Upper lobe of right lung (tissue), 1 donor: ENCODE measurements at places on chromosomes 2 and 18. TPM values are rescaled to one million over a fixed set of nuclear protein-coding genes. Genes with fewer than 3 reads are reported as not detected.

- H3K27me3 ChIP-seq = no peaks in the 10 kb centered on the region
- no peaks in the 10 kb centered on the region for H3K36me3 ChIP-seq
- H3K4me1 ChIP-seq = no peaks in the 10 kb centered on the region
- no peak overlapping the region for H3K4me3 ChIP-seq
- H3K27ac ChIP-seq = no peak overlapping the region
Observed at GRCh38 chr2:8165550-8165949, 516.3 kb upstream of the ID2 start.

DNA sequence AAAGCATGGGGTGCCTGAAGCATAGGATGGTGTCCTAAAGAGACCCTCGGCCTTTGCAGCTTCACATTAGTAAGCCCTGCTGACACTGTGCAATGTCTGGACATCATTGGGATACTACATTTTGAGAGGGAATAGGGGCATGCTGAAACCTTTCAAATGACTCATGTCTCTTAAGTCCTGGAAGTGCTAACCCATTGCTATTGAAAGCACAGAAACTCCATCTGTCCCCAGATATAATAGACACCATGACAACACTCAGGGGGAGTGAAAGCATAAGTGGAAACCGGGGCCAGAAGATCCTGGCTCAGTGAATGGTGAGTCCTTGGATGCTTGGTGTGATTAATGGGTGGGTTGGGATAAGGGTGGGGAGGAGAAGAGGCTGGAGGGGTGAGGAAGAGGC is 595.5 kb upstream of the ID2 start:
- DNase-seq = no peak
- no peaks in the 10 kb centered on the region for H3K36me3 ChIP-seq
- H3K27me3 ChIP-seq = no peaks in the 10 kb centered on the region
- H3K27ac ChIP-seq = no peak overlapping the region
- no peaks in the 10 kb centered on the region for H3K4me1 ChIP-seq

DNA sequence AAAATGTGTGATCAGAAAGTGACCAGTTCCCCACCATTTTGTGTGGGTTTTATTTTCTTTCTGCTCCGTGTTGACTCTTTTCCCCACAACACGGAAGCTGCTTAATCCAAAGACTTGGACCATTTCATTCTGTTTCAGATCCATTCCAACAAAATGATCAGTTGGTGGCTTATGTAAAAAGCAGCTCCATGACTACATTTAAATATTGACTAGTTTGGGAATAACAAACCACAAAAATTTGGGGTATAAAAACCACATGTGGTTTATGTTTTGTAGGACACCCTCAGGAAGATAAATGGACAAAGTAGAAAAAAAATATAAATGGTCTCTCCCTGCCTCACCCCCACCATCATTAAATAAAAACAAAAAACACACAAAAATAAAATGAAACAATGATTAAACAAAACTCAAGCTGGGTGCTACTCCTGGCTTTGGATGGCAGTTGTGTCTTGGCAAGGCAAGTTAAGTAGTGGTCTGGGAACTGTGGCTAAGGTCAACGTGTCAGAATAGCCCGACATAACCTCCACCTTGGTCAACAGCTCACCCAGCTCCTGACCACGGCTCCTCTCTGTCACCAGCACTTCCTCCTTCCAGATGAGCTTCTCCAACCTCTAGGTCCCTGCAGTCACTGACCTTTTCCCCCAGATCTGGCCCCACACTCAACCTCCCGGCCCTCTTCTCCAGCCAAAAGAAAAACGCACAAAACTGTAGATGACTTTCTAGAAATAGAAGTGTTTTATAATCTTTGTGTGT is 12.8 kb upstream of the WIPF1 start:
- DNase-seq = no peak
- peaks cover 6% of the 10 kb centered on the region for H3K36me3 ChIP-seq
- peaks cover 18% of the 10 kb centered on the region for H3K4me1 ChIP-seq
- H3K27me3 ChIP-seq = no peaks in the 10 kb centered on the region
- H3K27ac ChIP-seq = no peak overlapping the region

- no peaks in the 10 kb centered on the region for H3K36me3 ChIP-seq
- H3K27ac ChIP-seq = no peak overlapping the region
- H3K27me3 ChIP-seq = no peaks in the 10 kb centered on the region
- no peak overlapping the region for H3K4me3 ChIP-seq
- H3K4me1 ChIP-seq = no peaks in the 10 kb centered on the region
- DNase-seq = no peak
Observed at GRCh38 chr2:120647487-120647886, 88.2 kb upstream of the GLI2 start.

GRCh38 chr2:120785228-120785966 is 49.7 kb downstream of the GLI2 start:
- no peak overlapping the region for H3K27ac ChIP-seq
- no peak overlapping the region for H3K4me3 ChIP-seq
- H3K36me3 ChIP-seq = no peaks in the 10 kb centered on the region
- no peaks in the 10 kb centered on the region for H3K27me3 ChIP-seq
- DNase-seq = no peak

DNA sequence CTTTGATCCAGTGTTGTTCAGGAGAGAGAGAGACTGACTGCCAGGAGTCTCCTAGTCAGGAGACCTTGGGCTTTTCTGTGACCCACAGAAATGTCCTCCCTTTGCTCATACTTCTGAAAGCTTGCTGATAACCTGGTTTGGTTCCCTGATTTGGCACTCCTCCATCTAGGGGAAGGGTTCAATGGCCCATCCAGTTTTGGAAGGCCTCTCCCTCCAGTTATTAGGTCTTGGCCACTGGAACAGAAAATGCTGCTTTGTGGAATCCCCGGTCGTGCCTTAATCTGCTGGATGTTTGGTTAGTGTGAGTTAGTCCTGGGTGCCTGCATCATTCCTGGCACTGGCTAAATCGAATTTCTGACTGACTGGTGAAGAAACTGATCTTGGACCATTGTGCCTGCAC is 35.7 kb downstream of the KDM3A start:
- no peak for DNase-seq
- H3K27me3 ChIP-seq = no peaks in the 10 kb centered on the region
- no peak overlapping the region for H3K4me3 ChIP-seq
- no peak overlapping the region for H3K27ac ChIP-seq
- peaks cover 97% of the 10 kb centered on the region for H3K36me3 ChIP-seq
- no peaks in the 10 kb centered on the region for H3K4me1 ChIP-seq

DNA sequence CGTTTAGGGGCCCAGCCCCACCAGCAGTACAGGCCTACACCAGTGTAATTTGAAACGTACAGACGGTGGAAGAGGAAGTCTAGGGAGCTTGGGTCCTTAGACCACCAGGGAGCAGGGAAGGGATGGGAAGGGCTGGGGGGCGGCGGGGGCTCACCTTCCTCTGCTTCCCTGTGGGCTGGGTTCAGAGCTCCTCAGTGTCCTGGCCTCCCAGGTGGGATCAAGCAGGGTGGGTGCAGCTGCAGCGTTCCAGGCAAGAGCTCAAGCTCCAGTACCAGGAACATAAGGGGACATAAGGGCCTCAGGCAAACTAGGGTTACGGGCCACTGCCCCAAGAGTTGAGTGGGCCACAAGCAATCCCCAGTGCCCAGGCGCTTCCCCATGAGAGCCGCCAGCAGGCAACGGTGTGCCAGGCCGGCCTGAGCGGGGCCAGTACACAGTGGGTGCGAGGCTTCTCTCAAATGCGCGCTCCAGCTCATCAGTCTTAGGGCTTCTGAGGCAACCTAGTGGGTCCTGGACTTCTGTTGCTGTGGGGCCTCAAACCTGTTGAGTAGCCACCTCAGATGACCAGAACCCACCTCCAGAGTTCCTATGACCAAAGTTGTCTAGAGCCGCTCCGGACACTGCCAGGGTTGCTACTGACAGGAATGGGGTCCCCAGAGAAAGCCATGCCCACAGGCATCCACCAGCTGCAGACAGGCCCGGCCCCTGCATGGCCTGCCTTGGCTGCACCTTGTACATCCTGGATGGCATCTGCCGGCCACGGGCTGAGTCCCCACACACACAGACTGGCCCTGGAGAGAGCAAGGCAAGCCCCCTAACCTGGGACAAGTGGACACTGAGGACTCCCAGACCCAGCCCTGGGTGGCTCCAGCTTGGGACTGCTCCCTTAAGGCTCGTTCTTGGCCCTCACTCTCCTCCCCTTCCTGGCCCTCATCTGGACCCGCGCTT is 5.2 kb downstream of the ANKRD23 start:
- H3K27me3 ChIP-seq = no peaks in the 10 kb centered on the region
- DNase-seq = no peak
- no peak overlapping the region for H3K27ac ChIP-seq
- peak overlapping the region; percentile 14 for H3K4me3 ChIP-seq
- H3K36me3 ChIP-seq = peaks cover 20% of the 10 kb centered on the region

DNA sequence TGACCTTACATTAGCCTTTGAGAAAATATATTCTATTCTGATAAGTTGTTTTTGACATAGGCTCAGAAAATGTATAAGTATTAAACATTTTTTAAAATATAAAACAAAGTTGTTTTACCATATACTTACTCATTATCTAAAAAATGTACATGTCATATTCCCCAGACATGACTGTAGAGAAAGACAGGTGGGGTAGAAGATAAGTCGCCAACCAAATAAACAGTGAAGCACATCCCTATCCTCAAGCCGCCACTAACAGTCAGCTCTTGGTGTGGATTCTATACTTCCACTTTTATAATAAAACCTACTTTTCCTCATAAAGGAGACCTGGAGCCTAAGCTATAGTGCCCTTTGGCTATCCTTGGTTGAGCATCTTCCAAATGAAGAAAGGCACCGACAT is 26.4 kb downstream of the GDF7 start:
- no peak for DNase-seq
- H3K27me3 ChIP-seq = no peaks in the 10 kb centered on the region
- H3K36me3 ChIP-seq = no peaks in the 10 kb centered on the region

DNA sequence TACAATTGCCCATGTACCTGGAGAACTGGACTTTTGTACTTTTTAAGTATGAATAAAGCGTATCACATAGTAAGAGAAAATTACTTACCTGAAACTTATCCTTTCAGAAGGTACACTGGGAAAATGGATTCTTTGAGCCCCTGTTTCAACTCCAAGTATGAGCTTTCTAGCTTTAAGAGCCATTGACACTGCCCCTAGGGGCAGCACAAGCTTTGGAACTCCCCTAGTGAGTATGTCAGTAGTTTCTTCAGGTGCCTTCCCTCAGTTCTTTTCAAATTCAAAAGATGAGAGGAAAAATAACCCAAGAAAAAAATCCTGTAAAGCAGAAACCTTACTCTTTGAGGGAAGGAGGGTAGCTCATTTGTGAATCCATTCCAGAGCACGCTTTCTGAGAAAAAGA is 124.1 kb downstream of the MEMO1 start:
- H3K27ac ChIP-seq = no peak overlapping the region
- peaks cover 8% of the 10 kb centered on the region for H3K36me3 ChIP-seq
- no peaks in the 10 kb centered on the region for H3K4me1 ChIP-seq
- H3K27me3 ChIP-seq = no peaks in the 10 kb centered on the region

DNA sequence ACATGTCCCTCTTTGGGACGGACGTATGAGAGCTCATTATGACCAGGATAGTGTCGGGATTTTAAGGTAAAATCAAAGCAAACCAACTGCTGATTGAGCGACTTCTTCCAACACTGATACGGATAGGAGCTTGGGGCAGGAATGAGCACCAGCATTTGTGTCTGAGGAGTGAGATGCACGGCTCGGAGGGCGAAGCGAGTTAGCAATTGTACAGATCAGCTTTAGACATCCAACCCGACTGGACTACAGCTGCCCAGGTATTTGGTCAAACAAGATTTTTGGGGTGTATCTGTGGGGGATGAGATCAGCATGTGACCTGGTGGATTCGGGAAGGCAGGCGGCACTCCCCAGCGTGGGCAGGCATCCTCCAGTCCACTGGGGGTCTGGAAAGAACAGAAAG is 76.1 kb downstream of the NDUFA10 start:
- H3K27ac ChIP-seq = no peak overlapping the region
- peak; percentile 31 for DNase-seq
- peaks cover 5% of the 10 kb centered on the region for H3K4me1 ChIP-seq

GRCh38 chr2:128686881-128687555 is 368.4 kb upstream of the HS6ST1 start:
- no peaks in the 10 kb centered on the region for H3K4me1 ChIP-seq
- no peak overlapping the region for H3K27ac ChIP-seq
- H3K27me3 ChIP-seq = no peaks in the 10 kb centered on the region
- H3K4me3 ChIP-seq = no peak overlapping the region
- H3K36me3 ChIP-seq = no peaks in the 10 kb centered on the region
- no peak for DNase-seq

- H3K4me1 ChIP-seq = peaks cover 18% of the 10 kb centered on the region
- no peak overlapping the region for H3K27ac ChIP-seq
- H3K4me3 ChIP-seq = no peak overlapping the region
- no peak for DNase-seq
Observed at GRCh38 chr18:9756933-9757470, 48.9 kb downstream of the RAB31 start.

DNA sequence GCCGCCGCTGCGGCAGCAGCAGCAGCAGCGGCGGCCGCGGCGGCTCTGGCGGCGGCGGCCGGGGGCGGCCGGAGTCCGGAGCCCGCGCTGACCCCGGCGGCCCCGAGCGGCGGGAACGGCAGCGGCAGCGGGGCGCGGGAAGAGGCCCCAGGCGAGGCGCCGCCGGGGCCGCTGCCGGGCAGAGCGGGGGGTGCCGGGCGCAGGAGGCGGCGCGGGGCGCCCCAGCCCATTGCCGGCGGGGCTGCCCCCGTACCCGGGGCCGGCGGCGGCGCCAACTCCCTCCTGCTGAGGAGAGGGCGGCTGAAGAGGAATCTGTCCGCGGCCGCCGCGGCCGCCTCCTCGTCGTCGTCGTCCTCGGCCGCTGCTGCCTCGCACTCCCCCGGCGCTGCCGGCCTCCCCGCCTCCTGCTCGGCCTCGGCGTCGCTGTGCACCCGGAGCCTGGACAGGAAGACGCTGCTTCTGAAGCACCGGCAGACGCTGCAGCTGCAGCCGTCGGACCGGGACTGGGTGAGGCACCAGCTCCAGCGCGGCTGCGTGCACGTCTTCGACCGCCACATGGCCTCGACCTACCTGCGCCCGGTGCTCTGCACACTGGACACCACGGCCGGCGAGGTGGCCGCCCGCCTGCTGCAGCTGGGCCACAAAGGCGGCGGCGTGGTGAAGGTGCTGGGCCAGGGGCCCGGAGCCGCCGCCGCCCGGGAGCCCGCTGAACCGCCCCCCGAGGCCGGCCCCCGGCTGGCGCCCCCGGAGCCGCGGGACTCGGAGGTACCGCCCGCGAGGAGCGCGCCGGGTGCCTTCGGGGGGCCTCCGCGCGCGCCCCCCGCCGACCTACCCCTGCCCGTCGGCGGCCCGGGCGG is 646 bp downstream of the PHLPP1 start:
- H3K4me3 ChIP-seq = peak overlapping the region; percentile 69
- H3K27me3 ChIP-seq = no peaks in the 10 kb centered on the region
- H3K4me1 ChIP-seq = peaks cover 22% of the 10 kb centered on the region
- H3K36me3 ChIP-seq = no peaks in the 10 kb centered on the region

DNA sequence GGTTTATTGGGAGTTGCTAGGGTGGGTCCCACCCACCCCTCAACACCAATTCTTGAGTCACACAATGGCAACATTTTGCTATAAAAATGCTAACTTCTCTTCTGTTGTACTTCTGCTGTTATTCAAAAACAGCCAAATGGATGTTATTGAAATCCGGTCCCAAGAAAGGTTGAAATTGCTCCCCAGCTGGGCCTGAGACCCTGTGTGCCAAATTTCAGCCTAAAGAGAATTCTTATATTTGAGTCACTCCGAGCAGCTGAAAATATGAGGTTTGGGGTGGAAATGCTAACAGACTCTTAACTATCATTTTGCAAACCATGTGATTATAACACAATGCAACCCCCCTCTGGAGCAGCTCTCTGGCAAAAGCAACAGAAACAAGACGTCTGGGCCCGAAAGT is 27.0 kb upstream of the ACVR1 start:
- no peaks in the 10 kb centered on the region for H3K27me3 ChIP-seq
- no peak overlapping the region for H3K4me3 ChIP-seq
- no peaks in the 10 kb centered on the region for H3K4me1 ChIP-seq
- no peaks in the 10 kb centered on the region for H3K36me3 ChIP-seq
- DNase-seq = no peak

SLC35F6 gene
- total RNA-seq = 42.2 TPM

SRBD1 gene
- total RNA-seq = 19.2 TPM

PLCL1 gene
- total RNA-seq = 7.7 TPM

RBBP8 gene
- 30.4 TPM for total RNA-seq
